ENCODE measurements at places on chromosomes 7 and 10.

DNA sequence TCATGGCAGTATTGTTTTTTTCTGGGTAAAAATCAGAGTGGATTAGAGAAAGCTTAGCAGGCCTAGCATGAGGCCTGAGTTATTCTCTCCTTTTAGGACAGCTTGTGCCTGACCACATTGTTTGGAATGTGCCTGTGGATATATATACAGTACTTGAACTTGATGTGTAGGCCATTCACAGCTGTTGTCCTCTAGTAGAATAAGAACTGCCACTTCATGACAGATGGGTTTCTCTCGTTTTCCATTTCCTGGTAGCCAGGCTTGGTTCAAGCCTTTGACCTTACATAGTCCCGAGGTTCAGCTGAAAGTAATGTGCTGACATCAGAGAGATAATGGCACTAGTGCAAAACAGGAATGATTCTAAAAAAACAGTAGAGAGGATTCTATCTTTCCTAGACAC is 473.9 kb downstream of the AUTS2 start:
- DNase-seq: no peak

- no peak for DNase-seq
These were observed 22.3 kb downstream of the CNTNAP2 start for GRCh38 chr7:146138926-146139325.

- no peak for DNase-seq
These were observed 219.5 kb downstream of the PAXIP1 start for GRCh38 chr7:154783281-154783909.

DNA sequence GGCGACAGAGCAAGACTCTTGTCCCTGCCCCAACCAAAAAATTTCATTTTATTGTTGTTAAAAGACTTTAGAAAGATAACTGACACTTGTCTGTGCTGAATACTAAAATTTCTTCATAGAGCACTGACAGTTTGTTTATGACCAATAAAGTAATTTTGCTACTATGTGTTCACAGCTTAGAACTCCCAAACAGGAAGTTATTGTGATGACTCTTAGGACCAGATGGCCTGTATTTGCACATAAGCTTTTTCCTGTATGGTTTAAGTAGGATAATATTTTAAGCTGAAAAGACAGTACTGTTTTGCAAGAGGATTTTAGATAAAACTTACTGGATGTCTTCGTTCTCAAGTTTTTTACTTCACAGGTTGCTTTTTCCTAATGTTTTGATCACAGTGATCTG is 80.7 kb downstream of the MMRN2 start:
- no peak for DNase-seq

DNA sequence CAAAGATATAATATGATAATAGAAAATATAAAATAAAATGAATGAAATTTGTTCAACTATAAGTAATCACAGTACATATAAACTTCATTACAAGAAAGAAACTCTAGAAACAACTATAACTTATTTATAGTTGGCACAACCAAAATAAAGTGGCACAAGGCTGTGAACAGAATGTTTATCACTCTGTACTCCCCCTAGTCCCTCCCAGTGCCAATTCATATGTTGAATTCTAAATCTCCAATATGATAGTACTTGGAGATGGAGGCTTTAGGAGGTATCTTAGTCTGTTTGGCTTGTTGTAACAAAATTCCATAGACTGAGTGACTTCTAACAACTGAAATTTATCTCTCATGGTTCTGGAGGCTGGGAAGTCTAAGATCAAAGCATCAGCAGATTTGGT is 145.0 kb upstream of the TMEM229A start:
- no peak for DNase-seq

- peak; percentile 92 for DNase-seq
These were observed 75.3 kb downstream of the ZNF92 start for GRCh38 chr7:65448816-65449504.

DNA sequence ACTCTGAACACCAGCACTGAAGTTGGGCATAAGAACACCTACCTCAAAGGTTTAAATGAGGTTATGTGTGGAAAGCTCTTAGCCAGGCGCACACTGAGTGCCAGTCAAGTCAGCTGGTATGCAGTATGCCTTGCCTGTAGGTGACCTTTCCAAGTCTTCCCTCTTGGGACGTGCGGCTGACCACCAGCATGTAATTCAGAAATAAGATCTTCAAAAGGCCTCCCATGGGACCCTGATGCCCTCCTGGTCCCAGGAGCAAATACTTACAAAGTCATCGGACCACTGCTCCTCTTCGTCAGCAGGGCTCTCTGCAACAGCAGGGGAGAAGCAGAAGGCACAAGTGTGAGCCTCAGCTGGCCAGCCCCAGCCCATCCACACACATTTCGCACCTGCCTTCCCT is 40.8 kb downstream of the BLNK start:
- no peak for DNase-seq

DNA sequence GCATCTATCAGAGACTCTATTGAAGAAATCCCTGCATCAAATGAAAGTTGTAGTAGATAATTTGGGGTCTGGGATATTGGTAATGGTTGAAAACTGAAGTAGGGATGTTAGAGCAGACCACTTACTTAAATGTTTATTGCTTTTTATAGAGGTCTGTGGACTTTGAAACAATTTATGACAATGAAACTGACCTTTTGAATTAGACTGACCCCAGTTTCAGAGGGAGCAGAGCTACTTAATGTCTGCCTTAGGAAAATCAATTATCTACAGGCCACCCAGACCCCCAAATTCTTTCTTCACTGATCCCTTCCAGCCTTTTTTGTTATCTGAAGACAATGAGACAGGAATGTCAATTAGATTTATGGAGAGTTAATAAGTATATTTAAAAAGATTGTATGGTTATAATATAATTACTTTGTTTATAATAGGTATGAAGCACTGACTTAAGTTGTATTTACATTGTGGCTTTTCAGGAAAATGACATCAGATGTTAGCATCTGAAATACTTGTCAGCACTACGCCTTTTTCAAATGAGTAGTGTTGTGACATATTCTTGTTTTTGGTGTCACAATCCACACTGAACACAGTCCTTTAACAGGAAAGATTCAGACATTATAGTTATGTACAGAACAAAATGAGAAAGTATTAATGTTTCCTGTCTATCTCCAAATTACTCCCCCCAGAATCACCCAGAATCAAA is 13.9 kb downstream of the MGAM2 start:
- DNase-seq: no peak

- DNase-seq: no peak
These were observed 188.8 kb downstream of the PARD3 start for GRCh38 chr10:34626158-34626880.

DNA sequence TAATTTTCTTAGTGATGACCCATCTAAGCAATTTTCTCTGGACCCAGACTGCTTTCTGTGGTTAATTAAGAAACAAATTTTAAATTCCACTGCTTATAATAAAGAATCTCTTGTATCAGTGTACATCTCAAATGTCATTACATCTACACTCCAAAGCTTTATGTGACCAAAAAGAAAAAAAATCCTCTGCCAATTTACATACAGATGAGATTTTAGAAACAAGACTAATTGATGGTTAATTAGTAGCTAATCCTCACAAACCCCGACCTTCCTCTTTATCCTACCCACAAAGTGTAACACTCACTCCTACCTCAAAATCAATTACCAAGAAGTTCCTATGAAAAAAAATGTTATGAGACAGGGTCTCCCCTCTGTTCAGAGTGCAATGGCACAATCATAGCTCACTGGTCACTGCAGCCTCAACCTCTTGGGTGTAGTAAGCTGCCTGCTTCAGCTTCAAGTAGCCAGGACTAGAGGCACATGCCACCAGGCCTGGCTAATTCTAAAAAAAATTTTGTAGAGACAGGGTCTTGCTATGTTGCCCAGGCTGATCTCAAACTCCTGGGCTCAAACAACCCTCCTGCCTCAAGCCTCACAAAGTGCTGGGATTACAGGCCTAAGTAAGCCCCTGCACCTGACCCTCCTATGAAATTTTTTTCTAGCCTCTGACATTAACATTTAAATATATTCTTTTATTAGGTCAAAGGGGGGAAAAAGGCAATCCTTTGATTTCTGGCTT is 14.8 kb downstream of the KIF5B start:
- no peak for DNase-seq

GRCh38 chr10:132926070-132926469 is 16.3 kb downstream of the CFAP46 start:
- no peak for DNase-seq

DNA sequence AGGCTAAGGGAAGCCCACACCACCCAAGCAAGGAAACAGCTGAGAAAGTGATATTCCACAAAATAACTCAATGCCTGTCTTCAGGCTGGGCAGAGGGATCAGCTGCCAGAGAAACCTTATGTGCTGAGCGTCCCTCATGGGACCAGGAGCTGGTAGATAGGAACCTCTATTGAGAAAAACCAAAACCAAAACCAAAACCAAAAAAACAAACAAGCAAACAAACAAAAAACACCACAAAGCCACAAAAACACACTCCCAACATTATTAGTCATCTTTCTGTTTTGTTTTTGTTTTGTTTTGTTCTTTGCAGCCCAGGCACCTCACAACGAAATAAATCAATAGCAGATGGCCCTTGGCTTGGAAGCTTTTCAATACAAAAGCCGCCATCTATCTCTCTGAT is 760.8 kb upstream of the CELF2 start:
- DNase-seq: no peak

DNA sequence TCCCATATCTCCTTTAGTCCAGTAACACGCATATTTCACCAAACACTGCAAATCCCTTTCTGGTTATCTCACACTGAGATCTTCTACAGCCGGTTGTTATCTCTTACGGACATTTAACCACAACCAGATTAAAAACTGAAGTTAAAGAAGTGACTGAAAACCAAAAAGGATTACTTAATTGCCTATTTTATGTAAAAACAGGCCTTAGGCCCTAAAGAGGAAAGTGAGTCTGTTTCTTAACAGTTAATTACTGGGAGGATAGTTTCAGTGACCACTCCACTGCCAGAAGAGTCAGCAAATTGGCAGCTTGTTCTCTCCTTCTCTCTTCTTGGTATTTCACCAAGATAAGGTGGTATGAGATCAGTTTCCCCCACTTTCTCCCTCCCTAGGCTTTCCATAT is 161.9 kb upstream of the MEOX2 start:
- no peak for DNase-seq

GRCh38 chr7:6701860-6702259 is 4.9 kb downstream of the ZNF12 start:
- DNase-seq: no peak

GRCh38 chr10:88336334-88336733 is 246.8 kb downstream of the RNLS start:
- DNase-seq: no peak

DNA sequence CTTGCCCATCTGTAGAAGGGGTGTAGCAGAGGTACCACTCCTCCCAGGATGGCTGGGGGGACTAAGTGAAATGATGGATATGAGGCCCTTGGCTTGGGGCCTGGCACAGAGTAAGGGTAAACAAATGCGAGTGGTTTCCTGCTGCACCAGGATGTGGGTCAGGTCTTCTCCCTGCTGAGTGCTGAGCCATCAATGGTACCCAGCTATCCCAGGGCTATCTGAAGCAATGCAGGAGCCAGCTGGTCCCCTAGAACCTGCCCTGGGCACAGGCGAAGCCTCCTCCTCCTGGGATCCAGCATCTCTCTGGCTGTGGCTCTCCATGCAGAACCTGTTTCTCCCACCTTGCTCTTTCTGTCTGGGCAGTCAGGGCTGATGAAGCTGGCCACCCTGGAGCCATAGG is 20.9 kb upstream of the GOLGA7B start:
- DNase-seq: no peak

GRCh38 chr10:133310789-133311188 is 2.1 kb downstream of the ZNF511 start:
- DNase-seq: no peak

GRCh38 chr10:68606918-68607317 is 46.8 kb downstream of the TET1 start:
- no peak for DNase-seq

- no peak for DNase-seq
These were observed 176.4 kb upstream of the PTER start for GRCh38 chr10:16260388-16260787.

DNA sequence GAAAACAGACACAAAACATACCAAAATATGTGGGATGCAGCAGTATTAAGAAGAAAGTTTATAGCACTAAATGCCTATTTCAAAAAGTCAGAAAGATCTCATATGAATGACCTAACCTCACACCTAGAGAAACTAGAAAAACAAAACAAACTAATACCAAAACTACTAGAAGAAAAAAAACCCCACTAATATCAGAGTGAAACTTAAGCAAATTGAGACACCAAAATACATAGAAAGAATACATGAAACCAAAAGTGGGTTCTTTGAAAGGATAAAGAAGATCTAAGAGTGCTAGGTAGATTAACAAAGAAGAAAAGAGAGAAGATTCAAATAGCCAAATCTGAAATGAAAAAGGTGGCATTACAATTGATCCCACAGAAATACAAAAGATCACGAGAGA is 494.1 kb downstream of the SH2D4B start:
- no peak for DNase-seq

DNA sequence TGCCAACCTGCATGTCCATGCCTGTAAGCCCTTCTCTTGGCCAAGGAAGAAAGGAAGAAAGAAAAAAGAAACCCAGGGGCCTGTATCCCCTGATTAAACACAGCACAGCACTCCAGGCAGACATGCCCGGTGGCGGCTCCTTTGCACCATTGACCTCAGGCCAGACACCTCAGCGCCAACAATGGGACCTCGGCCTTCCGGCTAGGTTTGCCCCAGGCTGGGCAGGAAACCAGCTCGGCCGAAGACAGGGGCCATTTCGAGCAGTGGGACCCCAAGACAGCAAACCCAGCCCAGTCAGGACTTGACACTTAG is 2.8 kb downstream of the HOXA10 start:
- no peak for DNase-seq

DNA sequence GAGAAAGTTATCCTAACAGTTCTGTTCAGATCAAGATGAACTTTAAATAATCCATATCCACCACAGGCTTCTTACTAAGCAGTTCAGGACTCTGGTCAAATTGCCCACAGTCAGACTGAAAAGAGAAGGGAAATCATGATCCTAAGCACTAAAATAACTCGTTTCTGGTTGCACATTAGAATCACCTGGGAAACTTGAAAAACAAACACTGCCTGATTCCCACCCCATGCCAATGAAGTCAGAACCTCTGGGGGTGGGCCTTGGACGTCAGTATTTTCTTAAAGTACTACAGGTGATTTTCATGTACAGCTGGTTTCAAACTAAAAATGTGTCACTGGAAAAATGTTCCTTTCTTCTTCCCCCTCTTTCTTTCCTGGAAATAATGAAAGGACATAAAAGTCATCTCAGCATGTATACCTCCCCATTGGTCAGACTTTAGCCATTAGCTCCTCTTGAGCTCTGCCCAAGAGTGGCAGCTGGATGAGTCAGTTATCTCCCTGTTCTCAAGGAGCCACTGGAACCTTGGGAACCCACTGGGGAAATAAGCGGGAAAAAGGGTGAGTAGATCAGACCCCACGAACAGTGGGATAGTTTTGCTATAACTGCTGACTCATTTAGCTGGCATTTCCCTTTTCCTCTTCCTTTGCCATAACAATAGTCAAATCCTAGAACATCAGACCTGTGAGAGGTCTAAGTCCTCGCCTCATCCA is 75.3 kb upstream of the IL6 start:
- DNase-seq: peak; percentile 62

GRCh38 chr10:69769395-69769992 is 32.2 kb upstream of the COL13A1 start:
- peak; percentile 73 for DNase-seq

- DNase-seq: no peak
These were observed 340.5 kb downstream of the SDK1 start for GRCh38 chr7:3641582-3641981.
